ENCODE measurements at places on chromosomes 5 and 9. TPM values are rescaled to one million over a fixed set of nuclear protein-coding genes. Genes with fewer than 3 reads are reported as not detected.

The TAF1L gene
- total RNA-seq, result not detected

The SMU1 gene
- total RNA-seq, result 17.9 TPM

The ACSL6 gene
- total RNA-seq, result 1.7 TPM

The CYSRT1 gene
- 0.33 TPM for total RNA-seq

The SOX30 gene
- total RNA-seq, result not detected
